Activated CD4-positive, alpha-beta T cell treated with anti-CD3 and anti-CD28 coated beads, Interleukin-10, Interleukin-2, amounts not matched to agents 100 ng/mL and 50 ng/mL, durations not matched to agents 16 hours and 8 hours (primary cell): ENCODE measurements at places on chromosomes 3 and 15.

DNA sequence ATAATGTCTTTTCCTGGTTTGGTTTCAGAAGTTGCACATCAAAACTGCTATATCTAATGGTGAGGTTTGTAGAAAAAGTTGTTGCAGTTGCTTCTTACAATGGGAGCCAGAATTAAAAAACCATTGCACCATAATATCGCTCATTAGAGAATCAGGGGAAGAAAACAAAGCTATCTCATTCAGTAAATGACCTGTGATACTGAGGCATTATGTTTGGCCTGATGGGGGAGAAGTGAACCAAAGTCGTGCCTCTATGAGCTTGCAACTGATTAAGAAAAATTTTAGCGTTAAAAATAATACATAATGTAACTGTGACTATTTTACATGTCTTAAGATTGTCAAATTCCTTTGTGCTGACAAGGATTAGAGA, 60.2 kb upstream of the ARHGEF26 start:
- DNase-seq: no peak

- DNase-seq: no peak
Observed at GRCh38 chr3:70766301-70766700, 453.9 kb upstream of the MDFIC2 start.

DNA sequence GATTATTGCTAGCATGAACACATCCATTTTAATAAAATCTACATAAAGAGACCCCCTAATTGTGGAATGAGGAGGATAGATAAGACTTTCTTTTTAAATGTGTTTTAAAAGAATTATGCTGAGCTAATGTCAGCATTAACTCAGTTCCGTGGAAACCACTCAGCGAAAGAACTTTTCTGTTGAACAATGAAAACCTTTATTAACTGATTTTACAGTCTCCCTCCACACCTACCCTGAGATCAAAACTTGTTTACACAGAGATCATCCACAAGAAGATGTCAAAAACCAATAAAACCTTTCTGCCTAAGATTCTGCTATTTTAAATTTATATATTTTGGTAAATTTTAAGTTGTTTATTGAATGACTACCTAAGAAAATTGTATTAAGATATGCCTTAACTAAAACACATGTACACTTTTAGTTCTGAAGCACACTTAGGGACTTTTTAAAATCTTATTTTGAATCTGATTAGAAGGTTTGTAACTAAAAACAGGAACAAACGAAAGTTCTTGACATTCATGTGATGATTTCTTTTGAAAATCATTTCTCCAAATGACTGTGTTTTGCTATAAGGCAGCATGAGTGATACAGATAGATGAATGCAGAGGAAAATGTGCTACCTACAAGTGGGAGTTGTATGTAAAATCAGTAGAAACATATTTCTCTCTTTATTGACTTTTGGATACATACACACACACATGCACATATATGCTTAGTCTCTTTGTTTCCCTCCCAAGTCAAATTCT, 369.0 kb downstream of the UNC13C start:
- DNase-seq: peak; percentile 13

- DNase-seq: no peak
Observed at GRCh38 chr3:179676081-179676480, 23.2 kb downstream of the USP13 start.

DNA sequence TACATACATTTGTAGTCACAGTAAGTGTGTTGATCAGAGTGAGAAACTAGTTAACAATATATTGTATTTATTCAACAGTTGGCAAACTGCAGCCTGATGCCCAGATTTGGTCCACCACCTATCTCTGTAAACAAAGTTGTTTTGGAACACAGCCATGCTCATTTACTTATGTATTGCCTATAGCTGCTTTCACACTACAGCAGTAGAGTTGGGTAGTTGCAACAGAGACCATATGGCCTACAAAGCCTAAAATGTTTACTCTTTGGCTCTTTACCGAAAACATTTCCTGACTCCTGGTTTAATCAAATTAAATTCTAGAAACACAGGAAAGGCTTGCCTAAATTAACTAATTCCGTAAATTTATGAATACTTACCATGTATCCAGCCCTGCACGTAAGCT, 39.4 kb downstream of the CMC1 start:
- no peak for DNase-seq

DNA sequence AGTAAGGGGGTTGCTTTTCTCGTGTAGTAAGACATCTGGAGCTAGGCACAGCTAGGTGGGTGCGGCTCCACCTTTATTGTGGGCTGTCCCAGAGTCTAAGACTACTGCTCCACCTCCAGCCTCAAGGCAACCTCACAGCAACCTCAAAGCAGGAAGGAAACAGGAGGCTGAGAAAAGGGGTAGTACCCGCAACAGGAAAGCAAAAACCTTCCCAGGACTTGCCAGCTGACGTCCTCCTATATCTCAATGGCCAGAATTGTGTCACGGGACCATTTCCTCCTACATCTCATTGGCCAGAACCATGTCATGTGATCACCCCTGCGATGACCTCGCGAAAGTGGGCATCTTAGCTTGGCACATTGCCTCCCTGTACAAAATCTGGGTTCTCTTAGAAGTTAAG, 4.3 kb upstream of the GPR160 start:
- DNase-seq: peak; percentile 40

- DNase-seq: no peak
Observed at GRCh38 chr3:113183748-113184661, 27.4 kb upstream of the BOC start.

DNA sequence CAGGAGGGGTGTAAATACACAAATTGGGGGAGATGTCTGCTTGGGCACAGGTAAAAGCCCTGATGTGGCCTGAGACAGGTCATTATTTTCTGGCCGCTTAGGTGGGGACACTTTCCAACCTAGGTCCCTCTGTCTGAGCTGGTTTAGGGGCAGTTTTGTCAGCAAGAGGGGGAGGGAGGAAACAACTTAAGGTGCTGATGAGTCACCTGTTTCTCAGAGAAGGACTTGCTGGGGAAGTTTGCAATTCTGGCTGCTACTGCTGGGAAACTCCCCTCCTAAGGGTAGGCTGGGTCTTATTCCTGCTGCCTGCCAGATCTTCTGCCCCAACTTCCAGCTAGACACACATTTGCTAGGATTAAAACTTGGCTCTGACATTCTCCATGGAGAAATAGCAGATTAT, 4.8 kb upstream of the RHOV start:
- peak; percentile 66 for DNase-seq

GRCh38 chr3:87318617-87319021, 42.2 kb upstream of the POU1F1 start:
- no peak for DNase-seq

DNA sequence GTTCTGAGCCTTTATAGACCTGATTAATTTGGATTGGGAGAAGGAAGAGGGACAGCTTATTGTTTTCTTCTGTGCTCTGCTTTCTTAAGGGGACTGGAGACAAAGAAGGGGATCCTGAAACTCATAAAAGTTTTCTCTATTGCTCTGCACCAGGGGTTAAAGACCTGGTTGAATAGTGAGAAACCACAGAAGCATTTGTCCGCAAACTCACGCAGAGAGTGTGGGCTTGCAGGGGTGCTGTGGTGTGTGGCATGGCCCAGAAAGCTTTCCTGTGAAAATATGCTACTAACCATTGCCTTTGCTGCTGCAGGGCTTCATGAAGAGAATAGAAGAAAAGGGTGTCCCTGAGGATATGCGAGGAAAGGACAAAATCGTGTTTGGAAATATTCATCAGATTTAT, 73.1 kb upstream of the UMPS start:
- no peak for DNase-seq

DNA sequence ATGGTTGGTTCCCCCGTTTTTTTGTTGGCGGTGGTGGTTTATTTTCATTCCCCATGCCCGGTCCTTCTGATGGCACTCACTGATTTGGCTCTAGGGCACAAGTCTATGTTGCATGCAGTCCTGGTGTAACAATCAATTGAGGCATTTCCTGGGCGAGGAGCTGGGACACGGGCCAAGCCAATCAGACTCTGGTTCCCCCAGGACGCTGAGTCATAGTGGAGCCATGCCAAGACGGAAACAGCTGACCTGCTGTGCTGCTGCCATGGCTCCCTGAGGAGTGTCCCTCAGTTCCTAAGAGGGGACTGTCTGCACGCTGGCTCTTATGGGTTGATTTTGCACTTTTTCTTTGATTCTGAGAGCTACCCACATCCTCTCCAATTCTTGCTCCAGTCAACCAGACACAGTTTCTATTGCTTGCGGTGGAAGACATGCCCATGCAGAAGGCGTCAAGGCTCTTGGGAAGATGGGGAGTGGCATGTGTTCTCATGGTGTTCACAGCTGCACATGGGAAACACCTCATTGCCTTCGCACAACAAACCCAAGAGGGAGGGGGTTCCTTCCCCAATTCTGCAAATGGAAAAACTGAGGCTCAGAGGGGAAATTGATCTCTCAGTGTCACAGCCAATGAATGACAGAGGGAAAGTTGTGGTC, 28.3 kb upstream of the ALDH1L1 start:
- DNase-seq: no peak

GRCh38 chr15:84634228-84634837, 19.8 kb downstream of the WDR73 start:
- DNase-seq: peak; percentile 43

DNA sequence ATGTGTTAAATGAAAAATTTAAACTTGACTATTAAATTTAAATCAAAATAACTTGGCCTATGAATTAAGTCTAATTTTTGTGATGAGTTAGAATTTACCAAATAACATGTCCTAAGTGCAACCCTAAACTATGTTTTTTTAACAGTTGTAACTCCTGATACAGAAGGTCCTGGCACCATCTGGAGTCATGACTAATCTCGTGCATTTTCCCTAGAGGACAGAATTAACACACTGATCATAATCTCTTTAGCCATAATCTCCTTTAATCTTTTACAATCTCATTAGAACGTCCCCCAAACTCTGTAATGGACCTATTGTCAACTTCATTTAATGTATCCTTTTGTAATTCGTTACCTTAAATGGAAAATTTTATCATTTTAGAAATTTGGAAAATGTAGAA, 100.6 kb downstream of the SUCNR1 start:
- DNase-seq: no peak

GRCh38 chr3:98839846-98840245, 61.6 kb downstream of the DCBLD2 start:
- no peak for DNase-seq

DNA sequence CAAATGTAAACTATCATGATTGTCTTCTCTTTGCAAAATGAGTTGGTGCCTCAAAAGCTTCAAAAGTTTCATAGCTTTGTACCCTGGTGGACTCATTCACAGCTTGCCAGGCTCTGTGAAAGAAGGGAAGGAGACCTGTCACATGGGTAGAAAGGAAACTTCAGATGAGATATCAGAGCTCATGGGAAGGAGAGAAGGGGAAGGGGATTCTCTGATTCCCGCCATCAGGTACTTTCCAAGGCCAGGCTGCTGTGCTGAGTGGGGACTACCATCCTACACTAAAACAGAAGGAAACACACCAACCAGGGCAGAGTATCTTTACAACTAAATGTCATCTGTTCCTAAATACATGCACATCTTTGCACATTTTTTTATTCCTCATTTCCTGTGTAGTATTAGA, 9.2 kb downstream of the ILDR1 start:
- DNase-seq: no peak

- no peak for DNase-seq
Observed at GRCh38 chr3:150094150-150094933, 123.6 kb upstream of the PFN2 start.

DNA sequence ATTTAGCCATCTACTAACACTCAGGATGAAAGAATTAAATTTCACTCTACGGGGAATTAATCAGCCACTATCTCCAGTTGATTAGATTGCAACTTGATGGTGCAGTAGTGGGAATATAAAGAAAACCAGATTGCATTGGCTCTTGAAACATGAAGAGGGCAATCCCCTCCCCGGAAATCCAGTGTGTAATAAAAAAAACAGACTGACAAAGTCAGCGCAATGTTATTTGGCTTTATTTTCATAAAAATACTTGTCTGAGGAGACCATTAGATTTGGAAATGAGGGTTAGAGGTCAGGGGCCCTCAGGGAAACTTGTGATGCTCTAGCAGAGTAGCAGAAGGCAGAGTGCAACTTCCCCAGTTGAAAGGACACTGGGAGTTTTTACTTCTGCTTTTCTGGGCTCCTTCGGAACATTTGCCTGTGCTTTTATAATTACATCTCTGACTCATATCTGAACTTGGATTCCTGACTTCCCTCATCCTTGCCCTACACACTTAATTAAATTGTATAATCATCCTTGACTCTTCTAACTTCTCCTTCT, 326.8 kb downstream of the TUSC7 start:
- no peak for DNase-seq
